ENCODE measurements at places on chromosomes 1 and 21.

DNA sequence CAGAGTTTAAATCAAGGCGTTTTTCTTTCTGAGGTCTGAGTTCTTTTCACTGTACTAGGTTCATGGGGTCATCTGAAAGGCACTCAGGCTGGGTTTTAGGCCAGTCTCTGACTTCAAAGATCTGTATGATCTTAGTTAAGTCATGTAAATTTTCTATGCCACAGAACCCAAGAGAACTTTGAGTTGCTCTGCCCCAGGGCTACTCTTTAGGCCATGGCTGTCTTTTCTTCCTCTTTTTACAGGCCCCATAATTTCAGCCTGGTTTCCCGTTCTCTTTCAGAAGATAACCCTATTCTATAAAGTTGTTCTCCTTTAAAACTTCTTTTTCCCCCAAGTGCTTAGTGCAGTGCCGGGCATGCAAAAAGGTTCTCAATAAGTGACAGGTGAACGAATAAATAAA, 26.1 kb downstream of the METTL13 start:
- DNase-seq, result no peak

DNA sequence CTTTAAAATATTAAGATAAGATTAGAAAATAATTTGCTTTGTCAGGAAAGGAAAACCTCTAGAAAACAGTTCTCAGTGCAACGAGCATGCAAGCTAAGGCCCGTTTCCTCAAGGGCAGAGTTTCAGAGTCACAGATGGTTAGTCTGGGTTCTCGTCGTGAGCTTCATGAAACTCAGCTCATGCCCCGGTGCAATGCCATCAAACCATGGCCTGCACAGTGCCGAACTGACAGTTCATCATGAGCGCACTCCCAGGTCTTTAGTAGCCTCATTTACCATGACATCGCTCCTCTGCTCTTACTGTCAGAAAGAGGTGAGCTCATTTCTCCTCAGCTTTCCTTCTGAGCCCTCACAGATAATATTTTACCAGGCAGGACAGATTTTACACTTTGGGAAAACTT, 319.2 kb downstream of the NTNG1 start:
- no peak for DNase-seq

- DNase-seq, result no peak
Observed at GRCh38 chr1:61449410-61449809, 275.5 kb downstream of the TM2D1 start.

DNA sequence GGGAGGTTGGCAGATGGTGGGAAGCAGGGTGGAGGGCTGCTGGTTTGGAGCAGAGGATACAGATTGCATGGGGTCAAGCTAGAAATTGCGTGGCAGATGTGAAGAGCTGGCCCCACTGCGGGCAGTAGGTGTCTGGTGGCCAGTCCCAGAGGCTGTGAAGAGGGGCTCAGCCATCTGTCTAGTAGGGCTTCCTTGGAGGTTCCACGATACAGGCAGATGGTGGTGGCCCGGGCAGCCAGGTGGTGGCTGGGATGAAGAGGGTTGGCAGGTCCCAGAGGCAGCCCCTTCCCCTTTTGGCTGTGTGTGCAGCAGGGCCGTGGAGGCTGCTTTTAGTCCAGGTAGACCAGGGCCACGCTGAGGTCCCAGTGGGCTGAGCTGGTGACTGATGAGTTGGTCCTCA, 16.6 kb downstream of the PSEN2 start:
- DNase-seq, result no peak

DNA sequence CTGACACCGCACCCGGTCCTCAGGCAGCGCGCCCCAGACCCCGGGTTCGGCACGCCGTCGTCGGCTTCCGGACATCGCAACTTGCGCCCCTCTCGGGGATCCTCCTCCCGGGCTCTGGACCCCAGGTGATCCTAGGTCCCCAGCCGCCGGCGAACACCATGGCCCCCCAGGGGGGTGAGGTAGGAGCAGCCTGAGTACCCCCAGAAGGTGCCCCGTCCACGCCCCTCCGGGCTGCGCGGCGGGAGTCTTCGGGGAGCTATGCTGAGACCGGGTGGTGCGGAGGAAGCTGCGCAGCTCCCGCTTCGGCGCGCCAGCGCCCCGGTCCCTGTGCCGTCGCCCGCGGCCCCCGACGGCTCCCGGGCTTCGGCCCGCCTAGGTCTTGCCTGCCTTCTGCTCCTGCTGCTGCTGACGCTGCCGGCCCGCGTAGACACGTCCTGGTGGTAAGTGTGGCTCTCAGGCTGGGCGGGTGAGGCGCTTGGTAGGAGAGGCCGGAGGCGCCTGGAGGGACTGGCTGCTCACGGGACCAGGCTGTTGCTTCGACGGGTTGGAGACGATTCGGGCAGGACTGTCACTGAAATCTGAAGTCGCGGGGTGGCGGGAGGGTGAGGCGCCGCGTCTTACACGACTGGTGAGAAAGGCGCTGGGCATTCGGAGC, 367 bp downstream of the WNT2B start:
- no peak for DNase-seq

- DNase-seq, result no peak
Observed at GRCh38 chr1:208791456-208791855, 547.3 kb upstream of the PLXNA2 start.

GRCh38 chr1:156912310-156912709, 8.1 kb upstream of the LRRC71 start:
- DNase-seq, result no peak

- DNase-seq, result no peak
Observed at GRCh38 chr1:92201973-92202372, 15.7 kb upstream of the C1orf146 start.
